ENCODE measurements at places on chromosomes 16 and 17.

- no peak for DNase-seq
Measured at GRCh38 chr16:60107437-60107836, 1373.3 kb upstream of the GOT2 start.

DNA sequence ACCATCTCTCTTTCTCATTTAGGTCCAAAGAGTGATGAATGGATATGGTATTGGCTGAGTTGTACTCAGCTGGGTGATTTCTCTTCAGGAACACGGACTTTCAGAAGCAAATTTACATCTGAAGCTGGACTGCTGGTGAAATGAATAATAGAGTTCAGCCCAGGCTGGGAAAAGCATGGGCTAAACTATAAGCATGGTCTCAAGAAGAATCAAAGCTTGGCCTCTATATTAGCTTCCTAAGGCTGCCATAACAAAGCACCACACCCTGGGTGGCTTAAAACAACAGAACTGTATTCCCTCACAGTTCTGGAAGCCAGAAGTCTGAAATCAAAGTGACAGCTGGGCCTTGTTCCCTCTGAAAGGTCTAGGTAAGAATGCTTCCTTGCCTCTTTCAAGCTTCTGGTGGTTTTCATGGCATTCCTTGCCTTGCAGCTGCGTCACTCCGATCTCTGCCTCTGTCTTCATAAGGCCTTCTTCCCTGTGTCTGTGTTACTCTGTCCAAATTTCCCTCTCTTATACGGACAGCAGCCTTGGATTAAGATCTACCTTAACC is 89.8 kb upstream of the CES5A start:
- no peak for DNase-seq

GRCh38 chr17:39605492-39606433 is 2.0 kb downstream of the NEUROD2 start:
- DNase-seq, result no peak

- no peak for DNase-seq
Measured at GRCh38 chr17:13996748-13997147, 72.6 kb upstream of the COX10 start.

- no peak for DNase-seq
Measured at GRCh38 chr17:4003131-4003500, 38.9 kb upstream of the ATP2A3 start.

- no peak for DNase-seq
Measured at GRCh38 chr17:13593757-13594156, 8.0 kb downstream of the HS3ST3A1 start.

GRCh38 chr17:67138392-67138791 is 94.0 kb downstream of the CACNG1 start:
- no peak for DNase-seq

- no peak for DNase-seq
Measured at GRCh38 chr16:14350626-14351025, 279.4 kb downstream of the PARN start.
